ENCODE measurements at places on chromosomes 12 and 14.
A peak's percentile ranks its signal among the peaks of the same experiment; 100 is the strongest.

GRCh38 chr12:12432364-12432763, 75.5 kb downstream of the BORCS5 start:
- no peak for DNase-seq

GRCh38 chr12:109289551-109289950, 19.5 kb downstream of the FOXN4 start:
- DNase-seq = no peak

DNA sequence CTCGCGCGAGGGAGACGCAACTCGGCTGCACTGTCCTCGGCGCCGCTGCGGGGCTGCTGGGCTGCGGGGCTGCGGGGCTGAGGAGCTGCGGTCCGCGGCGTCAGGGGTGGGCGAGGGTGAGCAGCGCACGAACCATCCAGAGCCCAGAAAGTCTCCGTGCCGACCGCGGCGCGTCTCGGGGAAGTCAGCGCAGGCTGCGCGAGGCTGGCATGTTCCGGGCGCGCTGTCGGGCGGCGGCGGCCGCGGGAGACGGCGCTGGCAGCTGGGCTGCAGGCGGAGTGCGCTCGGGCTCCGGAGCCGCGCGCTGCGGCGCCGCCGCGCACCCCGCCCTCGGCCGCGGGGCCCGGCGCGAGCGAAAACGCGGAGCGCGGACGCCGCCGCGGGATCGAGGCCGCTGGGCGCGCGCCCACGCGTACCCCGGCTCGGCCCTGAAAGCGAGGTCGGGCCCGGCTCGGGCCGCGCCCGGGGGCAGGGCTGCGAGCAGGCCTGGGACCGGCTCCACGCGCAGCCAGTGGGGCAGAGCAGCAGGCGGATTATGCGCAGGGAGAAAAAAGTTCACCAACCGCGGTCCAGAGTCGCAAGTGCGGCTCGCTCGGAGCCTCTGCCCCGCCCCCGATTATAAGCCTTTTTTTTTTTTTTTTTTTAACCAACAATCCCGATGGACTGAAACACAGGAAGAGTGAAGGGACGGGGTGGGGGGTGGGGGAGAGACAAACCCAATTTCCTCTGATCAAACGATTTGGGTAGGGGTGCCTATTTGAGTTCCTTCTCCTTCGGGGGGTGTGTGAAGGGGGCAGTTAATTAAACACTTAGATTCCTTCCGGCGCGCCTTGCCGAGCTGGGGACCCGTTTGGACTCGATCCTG, at the start of gene PRICKLE1:
PRICKLE1 (minus strand) TSS at position 282 of the 865 bp plus-strand sequence. CDS start 117,230 bp downstream, outside the sequence.
- DNase-seq = no peak

- DNase-seq = no peak
Observed at GRCh38 chr14:106215229-106215628, 688.8 kb downstream of the TMEM121 start.

DNA sequence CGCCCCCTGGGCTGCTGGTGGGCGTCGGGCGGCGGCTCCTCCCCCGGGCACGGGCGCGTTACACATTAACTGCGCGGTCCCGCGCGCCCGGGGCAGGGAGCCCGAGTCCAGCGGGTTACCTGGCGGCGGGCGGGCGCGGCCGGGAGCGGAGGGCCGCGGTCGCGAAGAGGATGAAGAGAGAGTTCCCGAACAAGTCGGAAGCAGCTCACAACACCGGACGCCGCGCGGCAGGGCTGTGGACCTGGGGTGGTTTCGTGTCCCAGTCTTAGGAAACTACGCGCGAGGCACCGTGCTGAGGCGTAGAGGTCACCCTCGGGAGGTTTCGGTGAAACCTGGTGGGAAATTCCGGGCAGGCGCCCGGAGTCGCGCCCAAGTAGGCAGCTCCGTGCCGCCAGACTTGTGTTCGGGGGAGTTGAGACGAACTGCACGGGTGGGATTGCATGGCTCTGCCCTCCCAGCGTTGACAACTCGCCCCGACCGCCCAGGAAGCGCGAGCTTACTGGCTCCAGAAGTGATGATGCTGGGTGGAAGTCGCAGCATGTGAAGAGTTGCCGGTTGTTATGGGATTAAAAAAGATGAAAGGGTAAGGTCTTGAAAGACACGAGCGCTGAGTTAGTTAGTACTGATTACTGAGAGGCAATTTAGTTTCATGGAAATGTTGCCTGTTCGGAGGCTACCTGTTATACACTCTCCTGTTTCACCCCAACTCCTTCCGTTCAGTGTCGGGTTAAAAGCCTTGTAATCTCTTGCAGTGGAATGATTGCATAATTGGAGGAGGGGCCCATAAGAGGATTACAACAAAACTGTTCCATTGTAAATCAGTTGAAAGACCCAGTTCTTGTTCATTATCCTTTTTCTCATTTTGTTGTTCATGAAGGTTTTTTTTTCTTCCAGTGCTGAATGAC, 879 bp downstream of the RAB3IP start:
- peak; percentile 70 for DNase-seq

- DNase-seq = no peak
Observed at GRCh38 chr14:51079489-51079888, 15.4 kb downstream of the TRIM9 start.

GRCh38 chr12:117452112-117452511, 90.7 kb upstream of the NOS1 start:
- no peak for DNase-seq

- DNase-seq = no peak
Observed at GRCh38 chr12:76060111-76060510, 24.4 kb downstream of the NAP1L1 start.

DNA sequence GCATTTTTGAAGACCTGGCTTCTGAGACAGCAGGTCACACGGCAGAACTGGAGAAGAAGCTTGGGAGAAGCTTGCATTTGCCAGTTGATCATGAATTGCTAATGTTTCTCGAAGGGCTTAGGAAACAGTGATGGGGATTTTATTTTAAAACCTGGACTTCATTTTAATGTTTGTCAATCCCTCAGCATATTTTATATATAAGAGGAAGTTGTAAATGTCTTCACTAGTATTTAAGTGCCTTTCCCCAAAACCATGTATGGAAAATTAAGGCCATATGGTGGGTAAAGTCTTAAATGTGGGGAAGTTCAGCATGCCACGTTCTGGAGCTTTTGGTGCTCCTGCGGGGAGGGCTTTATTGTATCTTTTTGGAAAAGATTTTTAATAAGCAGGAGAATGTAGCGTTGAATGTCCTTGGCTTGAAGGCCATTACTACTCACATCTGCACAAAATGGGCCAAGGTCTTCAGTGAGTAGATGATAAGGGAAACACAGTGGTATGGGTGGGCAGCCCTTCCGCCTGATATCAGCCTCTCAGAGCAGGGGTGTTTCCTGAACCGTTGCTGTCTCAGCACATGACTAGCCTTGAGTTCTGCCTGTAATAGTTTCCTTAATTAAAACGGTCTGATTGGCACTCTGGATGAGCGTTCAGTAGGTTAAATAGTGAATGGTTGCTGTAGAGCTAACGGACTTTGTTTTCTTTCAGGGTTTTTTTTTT, 511.4 kb downstream of the PCNX1 start:
- no peak for DNase-seq

DNA sequence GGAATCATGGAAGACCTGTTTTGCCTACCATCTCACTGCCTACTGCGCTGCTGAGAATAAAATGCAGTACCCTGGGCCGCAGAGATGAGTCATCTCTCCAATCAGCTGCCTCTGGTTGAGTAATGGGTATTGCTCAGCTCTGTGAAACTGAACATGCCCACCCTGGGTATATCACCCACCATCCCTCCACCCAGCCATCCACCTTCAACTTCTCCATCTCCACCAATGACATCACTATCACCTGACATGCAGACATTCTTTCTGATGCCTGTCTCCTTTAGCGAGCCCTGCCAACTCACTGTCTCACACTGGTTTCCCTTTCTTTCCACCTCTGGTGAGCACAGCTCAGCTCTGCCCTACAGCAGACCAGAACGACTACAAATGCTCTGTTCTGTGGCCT, 33.6 kb downstream of the E2F7 start:
- no peak for DNase-seq

DNA sequence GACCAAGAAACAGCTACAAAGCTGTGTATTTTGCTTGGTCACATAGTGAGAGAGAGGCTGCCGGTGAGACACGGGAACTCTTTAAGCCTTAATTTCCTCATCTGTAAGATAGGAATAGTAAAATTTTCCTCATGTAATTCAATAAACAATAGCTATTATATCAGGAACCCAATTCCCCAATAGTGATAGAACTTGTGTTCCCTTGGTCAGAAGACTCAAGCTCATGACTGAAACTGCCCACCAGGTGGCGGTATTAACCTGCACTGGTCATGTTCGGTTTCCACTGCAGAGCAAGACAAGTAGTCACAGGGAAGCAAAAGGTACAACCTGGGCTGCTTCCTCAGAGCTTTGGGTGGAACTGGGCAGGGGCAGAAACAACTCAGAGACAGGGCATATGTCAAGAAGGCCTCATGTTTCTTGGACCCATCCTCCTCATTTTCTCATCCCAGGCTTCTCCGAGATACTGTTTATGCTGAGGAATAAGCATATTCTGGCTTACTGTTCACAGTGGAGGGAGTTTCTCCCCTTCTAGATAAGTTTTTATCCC, 4.2 kb upstream of the AJUBA start:
- DNase-seq = peak; percentile 82

DNA sequence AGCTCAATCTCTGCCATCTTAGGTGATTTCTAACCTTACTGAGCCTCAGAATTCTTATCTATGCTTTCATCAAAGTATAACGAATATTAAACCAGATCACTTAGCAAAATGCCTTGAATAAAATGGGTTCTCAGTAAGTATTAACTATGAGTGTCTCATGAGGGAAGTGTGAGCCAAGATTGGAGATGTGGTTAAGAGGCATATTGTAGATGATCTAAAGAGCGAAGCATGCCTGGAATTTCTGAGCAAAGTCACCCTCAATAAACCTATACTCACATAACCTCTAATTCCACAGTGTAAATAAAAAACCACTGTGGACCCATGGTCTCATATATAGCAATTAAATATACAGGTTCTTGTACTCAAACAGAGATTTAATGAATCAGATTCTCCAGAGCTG, 193.1 kb upstream of the FSCB start:
- DNase-seq = no peak

GRCh38 chr12:82740129-82741000, 53.7 kb downstream of the TMTC2 start:
- no peak for DNase-seq

- DNase-seq = no peak
Observed at GRCh38 chr14:65566820-65567522, 154.4 kb downstream of the FUT8 start.

DNA sequence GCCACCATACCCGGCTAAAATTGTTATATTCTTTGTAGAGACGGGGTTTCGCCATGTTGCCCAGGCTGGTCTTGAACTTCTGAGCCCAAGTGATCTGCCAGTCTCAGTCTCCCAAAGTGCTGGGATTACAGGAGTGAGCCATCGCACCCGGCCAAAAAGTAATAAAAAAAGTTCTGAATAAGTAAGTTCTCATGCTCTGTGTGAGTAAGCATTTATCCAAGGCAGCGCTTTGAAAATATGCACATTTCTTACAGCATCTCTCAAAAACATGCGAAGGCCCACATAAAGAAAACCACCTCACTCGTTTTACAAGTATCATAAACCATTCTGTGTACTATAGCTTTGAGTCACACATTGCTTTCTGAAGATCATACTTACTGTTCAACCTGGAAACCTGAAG, 8.6 kb downstream of the GIT2 start:
- no peak for DNase-seq

GRCh38 chr12:7142056-7142644, 12.0 kb downstream of the CLSTN3 start:
- DNase-seq = peak; percentile 58

DNA sequence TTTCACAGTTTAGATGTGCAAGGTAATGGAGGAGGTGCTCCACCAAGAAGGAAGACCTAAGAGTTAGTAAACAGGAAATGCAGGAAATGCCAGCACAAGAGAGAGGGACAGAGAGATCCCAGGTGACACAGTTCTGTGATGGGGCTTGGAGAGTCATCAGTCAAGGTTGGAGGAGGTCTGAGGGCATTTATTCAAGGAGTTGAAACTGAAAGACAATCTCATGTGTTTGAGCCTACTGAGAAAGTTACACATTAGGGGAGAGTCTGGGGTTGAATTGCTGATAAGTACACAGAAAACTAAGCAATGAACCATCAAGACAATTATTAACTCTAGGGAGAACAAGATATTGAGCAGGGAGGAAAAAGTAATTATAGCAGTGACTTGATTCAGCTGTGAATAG, 138.5 kb downstream of the ANO6 start:
- no peak for DNase-seq

DNA sequence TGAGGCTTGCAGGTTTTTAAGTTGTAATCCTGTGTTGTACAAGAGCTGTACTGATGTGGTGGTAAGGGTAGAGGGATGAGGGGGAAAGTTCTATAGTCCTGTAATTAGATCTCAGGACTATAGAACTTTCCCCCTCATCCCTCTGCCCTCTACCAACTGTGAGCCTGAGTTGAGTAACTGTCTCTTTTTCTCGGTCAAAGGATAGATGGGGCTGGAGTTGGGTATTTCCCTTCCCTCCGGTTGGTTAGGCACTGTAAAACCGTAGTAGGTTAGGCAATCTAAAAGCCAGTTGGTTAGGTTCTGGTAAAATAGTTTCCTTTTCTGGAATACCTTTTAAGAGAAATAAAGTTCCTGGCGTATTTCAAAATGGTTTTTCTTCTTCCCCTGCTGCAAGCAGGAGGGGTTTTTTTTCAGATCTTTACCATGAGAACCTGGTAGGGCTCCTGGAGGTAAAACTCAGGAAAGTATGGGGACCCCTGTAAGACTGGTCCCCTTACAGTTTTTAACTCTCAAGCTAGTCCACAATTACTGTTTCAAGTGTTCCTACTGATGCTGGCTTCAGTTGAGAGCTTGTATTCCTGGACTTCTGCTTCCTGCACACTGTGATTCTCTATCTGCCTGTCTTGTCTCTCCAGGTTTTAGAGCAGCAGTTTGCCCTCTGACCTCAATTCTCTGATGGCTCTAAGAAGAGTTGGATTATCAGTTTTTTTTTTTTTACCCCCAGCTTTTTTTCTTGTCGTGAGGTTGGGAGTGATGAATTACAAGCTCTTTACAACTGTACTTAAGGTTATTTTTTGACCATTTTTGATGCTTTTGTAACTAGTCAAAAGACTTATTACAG, 58.7 kb downstream of the FUT8 start:
- no peak for DNase-seq

DNA sequence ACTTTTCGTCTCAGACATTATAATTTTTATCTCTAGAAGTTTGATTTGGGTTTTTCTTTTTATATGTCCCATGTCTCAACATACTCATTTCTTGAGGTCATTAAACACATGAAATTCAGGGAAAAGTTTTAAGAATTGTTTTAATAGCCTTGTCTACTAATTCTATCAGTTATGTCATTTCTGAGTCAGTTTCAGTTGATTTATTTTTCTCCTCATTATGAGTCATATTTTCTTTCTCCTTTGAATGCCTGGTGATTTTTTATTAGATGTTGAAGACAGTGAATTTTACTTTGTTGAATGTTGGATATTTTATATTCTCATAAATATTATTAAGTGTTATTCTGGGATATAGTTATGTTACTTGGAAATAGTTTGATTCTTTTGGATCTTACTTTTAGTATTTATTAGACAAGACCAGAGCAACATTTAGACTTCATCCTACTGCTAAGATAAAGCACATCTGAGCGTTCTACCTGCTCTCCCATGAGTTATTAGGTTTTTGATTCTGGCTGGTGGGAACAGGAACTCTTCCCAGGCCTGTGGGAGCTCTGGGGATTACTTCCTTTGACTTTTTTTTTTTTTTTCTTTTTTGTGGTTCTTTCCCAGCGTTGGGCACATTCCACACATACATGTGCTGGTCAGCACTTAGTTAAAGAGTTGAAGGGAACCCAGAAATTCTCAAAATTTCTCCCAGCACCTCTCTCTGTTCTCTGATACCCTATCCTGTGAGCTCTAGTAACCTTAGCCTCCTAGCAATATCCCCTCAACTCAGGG, 1157.7 kb downstream of the BCL11B start:
- DNase-seq = no peak
